ENCODE measurements at places on chromosomes 5 and 9.

DNA sequence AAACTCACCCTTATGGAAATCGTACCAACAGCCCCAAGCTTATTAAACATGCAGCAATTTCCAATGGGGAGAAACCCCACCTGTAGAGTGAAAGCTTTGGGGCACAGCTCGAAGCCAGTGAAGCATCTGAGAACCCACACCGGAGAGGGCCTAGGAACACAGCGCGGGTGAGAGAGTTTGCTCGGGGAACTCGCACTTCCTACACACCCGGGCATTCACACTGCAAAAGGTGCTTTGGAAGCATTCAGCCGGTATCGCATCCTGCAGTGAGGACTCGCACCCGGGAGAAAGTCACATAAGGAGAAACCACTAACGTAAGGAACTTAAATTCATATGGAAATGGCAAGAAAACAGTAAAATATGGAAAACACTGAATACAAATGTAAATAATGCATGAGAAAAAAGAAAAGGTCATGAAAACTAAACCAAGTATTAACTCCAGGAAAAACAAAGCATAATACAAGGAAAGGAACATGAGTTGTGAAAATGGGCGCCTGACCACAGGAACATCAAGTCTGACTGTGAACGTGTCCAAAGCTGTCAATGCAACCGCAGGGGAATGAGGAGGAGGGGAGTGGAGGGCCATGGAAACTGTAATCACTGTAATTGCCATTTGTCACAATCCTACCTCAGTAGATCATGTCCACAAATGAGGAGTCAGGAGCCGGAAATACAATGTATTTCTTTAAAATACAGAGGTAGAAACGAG, 28.7 kb downstream of the CAMSAP1 start:
- no peak for DNase-seq

DNA sequence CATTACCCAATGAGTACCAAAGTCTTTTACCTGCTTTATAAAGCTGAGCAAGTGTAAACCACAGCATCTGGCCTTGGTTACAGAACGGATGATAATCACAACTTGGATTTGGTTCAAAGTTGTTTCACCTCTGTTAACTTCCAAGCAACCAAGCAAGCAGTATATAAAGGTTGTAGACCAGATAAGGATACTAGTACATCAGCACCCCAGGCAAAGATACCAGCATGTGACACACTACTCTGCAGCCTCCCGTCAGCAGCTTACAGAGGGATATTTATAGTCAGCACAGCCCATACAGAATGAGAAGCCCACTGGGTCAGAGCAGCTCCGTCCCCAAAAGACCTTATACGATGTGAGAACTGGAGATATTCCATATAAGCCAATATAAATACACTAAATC, 193.3 kb downstream of the SMARCA2 start:
- DNase-seq, result no peak

- DNase-seq, result no peak
Observed at GRCh38 chr5:78411586-78411985, 51.2 kb downstream of the SCAMP1 start.

DNA sequence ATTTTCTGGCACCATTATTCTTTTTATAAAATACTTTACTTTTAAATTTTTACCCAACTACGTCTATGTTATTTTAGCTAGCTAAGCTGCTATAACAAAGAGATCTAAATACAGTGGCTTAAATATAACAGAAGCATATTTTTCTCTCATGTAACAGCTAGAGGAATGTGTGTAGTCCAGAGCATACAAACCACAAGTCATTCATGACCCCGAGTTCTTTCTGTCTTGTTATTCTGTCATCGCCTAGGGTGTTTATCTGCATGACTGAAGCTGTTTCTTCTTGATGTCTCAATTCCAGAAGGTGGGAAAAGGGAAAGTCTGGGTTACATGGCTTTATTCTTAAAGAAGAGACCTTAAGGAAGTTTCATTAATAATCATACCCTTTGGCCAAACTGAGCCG, 136.9 kb upstream of the RFX3 start:
- DNase-seq, result peak; percentile 3

DNA sequence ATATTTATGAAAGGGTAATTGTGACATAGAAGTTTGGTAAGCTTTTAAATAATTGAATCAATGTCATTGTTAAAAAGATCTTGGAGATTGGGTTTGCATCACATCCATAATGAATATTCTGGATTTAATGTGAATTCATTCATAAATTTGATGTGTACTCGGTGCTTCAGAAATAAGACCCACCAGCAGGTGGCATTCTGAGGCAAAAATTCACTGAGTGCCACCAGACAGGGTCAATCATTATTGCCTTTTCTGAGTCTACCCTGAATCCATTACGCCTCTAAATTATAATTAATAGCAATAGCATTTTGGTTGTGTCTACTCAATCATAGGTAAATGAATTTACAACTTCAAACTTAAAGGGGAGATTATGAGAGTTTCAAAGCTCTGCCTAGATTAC, 1.0 kb downstream of the TRPC7 start:
- DNase-seq, result no peak
